ENCODE measurements at places on chromosomes 4 and X.

GRCh38 chr4:158807691-158808090, 38.9 kb downstream of the FNIP2 start:
- DNase-seq, result no peak

DNA sequence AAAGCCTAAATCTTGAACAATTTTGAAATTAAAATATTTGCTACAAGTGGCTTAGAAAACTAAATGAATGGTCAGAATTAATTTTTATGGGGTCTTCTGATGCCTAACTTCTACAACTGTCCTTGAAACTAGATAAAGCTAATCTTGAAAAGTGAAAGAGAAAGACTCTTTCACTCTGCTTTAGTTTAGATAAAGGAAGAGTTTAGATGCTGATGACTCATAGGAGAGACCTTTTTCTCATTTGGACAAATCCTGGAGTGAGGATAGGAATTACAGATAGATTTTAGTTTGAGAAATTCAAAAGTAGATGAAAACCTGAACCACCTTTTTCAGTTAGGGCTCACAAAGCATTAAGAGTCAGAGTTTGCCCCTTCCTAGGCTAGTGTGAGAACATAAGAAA, 342.3 kb upstream of the GRID2 start:
- no peak for DNase-seq

- DNase-seq, result no peak
Measured at GRCh38 chrX:2903366-2903765, 25.8 kb downstream of the ARSD start.

DNA sequence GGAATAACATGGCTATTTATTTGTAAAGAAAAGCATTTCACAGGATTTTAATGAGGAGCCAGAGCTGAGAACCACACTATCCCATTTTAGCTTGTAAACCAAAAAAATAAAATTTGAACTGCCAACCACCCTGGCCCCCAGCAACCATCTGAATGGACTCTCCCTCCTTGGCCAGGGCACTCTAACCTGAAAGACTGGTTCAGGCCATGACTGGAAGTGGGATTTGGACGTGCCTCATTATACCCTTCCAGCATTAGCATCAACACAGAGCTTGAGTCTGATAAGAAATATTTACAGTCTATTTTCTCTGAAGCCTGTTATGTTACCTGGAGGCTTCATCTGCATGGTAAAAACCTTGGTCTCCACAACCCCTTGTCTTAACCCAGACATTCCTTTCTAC, 30.0 kb downstream of the METAP1 start:
- no peak for DNase-seq

GRCh38 chrX:17499512-17499911, 124.5 kb downstream of the NHS start:
- no peak for DNase-seq

GRCh38 chr4:1968686-1969295, 40.0 kb downstream of the NELFA start:
- DNase-seq, result no peak

- DNase-seq, result no peak
Measured at GRCh38 chr4:147942729-147943128, 210.8 kb downstream of the ARHGAP10 start.

DNA sequence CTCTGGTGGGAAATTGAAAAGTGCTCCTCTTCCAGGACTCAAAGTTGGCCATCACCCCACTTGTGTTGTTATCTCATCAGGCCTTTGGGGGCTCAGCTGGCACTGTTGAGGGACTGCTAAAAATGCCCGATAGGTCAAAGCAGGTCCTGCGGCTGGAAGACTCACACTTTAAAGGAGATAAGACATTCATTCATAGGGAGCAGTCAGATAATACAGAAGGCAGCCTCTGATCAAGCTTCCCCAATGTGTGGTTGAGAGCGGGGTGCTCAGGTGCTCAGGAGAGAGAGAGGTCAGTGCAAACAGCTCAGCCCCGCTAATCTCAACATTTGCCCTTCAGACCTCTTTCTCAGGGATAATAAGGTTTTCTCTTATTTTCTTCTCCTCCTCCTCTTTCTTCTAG, 70.3 kb downstream of the TMEM154 start:
- DNase-seq, result no peak

DNA sequence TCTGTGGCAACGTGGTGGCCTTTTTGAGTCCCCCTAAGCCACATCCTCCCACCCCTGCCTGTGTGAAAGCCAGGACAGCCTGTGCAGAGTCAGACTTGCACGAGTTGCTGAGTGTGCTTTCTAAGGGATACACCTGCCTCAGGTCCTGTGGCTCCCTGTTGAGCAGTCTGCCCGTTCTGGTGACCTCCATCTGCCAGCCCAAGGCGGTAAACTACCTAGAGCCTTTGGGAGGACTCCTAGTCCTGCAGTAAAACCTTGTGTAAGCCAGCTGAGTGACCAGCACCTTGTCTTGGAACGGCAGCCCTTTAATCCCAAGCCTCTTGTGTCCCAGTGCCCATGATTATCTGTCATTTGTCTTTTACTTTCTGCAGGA, 69.3 kb downstream of the NBDY start:
- DNase-seq, result no peak

DNA sequence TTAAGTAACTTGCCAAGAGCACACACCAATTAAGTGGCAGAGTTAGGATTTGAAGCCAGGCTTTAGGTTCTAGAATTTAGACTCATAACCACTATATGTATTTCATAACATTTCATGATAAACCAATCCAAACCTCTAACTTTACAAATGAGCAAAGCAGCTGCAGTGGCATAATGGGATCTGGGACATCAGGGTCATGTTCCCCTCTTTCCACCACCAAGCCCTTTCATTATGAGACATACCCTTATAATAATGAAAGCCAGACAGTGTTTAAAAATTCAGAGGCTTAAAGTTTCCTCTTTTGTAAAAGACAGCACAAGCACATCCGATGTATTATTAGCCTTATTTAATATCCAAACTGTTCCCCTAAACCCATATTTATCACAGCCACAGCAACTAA, 28.3 kb upstream of the AMELX start:
- no peak for DNase-seq

- peak; percentile 12 for DNase-seq
Measured at GRCh38 chrX:45781901-45782553, 581.4 kb upstream of the DIPK2B start.

DNA sequence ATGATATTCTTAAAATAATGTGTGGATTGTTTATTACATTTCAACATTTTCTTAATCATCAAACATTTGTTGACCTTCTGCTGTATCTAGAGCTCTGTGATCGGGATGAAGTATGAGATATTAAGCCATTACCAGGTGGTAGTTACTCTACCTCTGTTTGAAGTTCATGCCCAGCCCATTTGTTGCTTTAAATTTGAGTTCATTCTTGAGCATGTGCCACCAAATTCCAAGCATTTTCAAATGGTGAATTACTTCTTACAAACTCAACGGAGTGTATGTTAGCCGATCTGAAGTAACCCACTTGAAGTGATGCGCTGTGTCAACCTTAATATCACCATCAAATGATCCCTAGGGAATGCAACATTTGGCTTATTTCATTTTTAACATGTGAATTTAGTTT, 7.3 kb upstream of the DTHD1 start:
- DNase-seq, result no peak

GRCh38 chrX:113804819-113805218, 779.1 kb upstream of the HTR2C start:
- no peak for DNase-seq

DNA sequence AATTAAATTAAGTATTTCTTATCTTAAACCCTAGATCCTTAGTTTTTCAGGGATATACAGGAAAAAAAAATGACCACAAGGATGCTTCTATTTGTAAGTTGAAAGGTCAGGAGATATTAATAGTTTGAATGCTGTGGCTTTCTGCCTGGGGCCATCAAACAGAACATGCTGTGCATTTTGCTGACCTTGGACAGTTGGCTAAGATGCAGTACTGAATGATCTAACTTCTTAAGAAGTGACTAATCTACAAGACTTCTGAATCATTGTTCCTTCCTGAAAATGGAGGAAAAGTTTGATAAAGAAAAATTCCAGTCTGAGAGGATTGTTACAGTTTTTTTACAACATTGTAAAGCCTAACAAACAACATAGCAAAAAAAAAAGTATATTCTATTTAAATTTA, 237.8 kb upstream of the JADE1 start:
- DNase-seq, result no peak

GRCh38 chrX:64205735-64206501, 410 bp upstream of the AMER1 start:
- DNase-seq, result peak; percentile 82

- DNase-seq, result no peak
Measured at GRCh38 chr4:88753658-88754571, 56.3 kb upstream of the NAP1L5 start.

- DNase-seq, result no peak
Measured at GRCh38 chrX:116781926-116782325, 319.1 kb upstream of the CT83 start.

- DNase-seq, result peak; percentile 38
Measured at GRCh38 chrX:49166914-49167739, 4.6 kb downstream of the MAGIX start.

DNA sequence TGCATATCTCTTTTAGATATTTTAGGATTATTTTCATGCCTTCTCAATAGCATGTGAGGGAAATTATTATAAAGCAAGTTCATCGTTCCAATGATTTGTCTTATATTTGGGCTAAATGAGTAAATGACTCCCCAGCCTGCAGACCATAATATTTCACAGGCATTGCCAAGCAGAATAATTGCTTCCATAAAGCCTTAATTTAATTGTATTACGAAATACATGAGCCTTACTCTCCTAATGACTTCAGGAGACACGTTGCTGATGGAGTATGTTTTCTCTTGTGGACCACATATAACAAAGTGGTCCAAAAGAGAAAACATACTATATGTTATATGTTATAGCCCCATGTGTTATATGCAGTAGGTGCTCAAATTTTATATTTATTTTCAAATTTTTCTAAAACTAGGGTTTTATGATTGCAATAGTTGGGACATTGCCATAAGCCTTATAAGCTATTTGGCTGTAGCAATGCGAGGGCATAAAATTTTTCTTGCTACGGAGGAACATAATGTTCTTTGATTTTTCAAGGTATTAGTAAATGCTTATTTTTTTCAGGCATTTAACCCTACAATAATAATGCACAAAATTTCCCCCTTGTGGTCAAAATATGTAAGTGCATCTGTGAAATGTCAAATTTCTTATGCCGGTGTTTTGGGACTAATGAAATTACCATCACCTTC, 26.2 kb upstream of the TMPRSS11D start:
- DNase-seq, result no peak

GRCh38 chr4:176149680-176150355, 45.6 kb downstream of the SPATA4 start:
- DNase-seq, result no peak

DNA sequence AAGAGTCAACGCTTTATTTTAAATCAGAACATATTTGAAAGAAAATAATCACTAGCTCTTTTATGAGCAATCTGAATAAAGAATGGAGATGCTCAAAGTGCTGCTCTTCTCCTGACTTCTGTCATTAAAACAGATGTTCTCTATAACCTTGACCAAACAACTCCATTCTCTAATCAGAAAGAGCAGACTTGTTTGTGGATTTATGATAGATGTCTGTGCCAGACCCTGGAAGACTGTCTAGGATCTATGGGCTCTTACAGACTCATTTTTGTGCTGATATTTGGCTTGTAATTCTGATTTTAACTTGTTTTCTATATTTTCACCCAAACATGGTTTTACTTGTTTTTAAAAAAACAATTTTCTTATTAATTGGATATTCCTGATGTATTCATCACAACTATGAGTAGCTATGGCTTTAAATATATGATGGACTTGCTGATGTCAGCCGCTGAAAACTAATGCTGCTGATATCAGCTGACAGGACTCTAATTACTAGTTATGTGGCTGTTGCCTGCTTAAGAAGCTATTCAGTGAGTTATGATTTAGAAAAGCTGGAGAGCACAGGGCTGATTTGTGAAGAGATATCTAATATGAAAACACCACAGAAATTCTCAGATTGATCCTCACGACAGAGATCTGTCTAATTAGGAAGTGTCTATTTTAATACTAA, 31.6 kb upstream of the MAML3 start:
- DNase-seq, result peak; percentile 49
